Neural crest cell (in vitro differentiated cells): ENCODE measurements at places on chromosomes 5 and 9. TPM values are rescaled to one million over a fixed set of nuclear protein-coding genes. Genes with fewer than 3 reads are reported as not detected.
A peak's percentile ranks its signal among the peaks of the same experiment; 100 is the strongest.

AJM1 gene
- total RNA-seq = 2.8 and 3.3 TPM in 2 replicates

- DNase-seq = no peak
Measured at GRCh38 chr5:143220748-143221251, 182.7 kb downstream of the NR3C1 start.

DNA sequence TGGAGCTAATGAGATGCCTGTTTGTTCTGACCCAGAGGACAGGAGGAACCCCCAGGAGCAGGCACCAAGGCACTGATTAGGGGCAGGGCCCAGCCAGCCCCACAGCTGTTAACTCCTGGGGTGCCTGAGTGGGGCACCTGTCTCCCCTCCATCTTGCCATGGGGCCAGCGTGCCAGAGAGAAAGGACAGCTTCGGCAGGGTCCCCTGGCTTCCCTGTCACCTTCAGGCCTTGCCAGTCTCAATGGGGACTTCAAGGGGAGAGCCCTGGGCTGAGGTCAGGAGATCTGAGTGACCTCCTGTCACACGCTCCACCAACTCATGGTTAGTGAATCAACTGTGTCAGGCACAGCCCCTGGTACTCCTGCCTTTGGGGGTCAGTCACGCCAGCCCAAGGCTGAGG lies 152.7 kb upstream of the MVB12B start:
- no peak for DNase-seq

DNA sequence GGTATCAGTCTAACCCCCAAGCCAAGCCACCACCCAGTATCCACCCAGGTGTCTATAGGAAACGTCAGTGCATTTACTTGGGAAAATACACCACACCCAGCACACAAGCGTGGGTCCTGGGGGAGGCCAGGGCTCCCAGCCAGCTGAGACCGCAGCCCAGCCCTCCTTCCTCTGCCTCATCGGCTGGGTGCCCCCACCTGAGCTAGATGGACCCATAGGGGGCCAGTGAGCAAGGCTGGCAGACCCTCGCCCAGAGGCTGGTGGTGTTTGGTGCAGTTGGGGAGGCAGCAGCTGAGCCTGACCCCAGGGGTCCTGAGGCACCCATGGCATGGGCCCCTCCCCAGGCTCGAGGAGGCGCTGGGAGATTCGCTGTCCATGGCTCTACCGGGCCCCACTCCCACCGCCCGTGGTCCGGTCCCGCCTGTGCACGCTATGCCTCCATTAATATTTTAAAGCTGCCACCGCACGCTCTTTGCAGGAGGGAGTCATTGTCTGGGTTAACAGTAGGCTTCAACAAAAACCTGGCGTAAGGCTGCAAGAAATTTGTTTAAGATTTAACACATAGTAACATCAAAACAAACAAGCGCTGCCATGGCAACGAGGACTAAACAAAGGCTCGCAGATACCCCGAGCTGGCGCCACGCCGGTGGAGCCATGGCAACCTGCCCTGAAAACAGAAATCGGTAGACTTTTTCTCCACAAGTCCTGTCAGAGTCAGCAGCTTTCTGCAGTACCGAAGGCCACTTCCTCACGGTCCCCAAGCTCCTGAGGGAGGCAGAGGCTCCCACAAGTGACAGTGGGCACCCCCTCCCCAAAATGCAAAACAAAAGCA lies 20.6 kb downstream of the TPPP start:
- peak; percentile 62 for DNase-seq

MCIDAS gene
- not detected in 2 replicates for total RNA-seq

DNA sequence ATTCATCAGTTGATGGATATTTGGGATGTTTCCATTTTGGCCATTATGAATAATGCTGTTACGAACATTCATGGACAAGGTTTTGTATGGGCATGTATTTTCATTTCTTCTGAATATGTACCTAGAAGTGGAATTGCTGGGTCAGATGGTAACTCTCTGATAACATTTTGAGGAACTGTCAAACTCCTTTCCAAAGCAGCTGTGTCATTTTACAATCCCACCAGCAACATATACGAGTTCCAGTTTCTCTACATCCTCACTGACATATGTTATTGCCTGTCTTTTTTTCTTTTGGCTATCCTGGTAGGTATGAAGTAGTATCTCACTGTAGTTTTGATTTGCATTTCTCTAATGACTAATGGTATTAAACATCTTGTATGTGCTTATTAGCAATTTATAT lies 86.7 kb downstream of the PRKACG start:
- DNase-seq = no peak
